ENCODE measurements at places on chromosomes 1 and 21. TPM values are rescaled to one million over a fixed set of nuclear protein-coding genes. Genes with fewer than 3 reads are reported as not detected.

Gene BTBD19
- 29.8 TPM for total RNA-seq

Gene LAD1
- total RNA-seq, result 0.48 TPM

Gene MYOG
- total RNA-seq, result not detected

Gene PRR9
- 5.4 TPM for total RNA-seq

Gene BSND
- total RNA-seq, result not detected

Gene SIPA1L2
- 31.6 TPM for total RNA-seq

Gene CERS2
- total RNA-seq, result 96.8 TPM

Gene GPR61
- not detected for total RNA-seq

Gene OR10Z1
- total RNA-seq, result not detected

Gene FLG
- total RNA-seq, result not detected

Gene CFAP45
- 0.84 TPM for total RNA-seq

Gene F11R
- total RNA-seq, result 31.7 TPM

Gene SEC16B
- total RNA-seq, result 1.6 TPM
